Ovary (tissue), 10 donors: ENCODE measurements at places on chromosomes 11 and 22. TPM values are rescaled to one million over a fixed set of nuclear protein-coding genes. Genes with fewer than 3 reads are reported as not detected.

Gene PGA4
- 0.87 TPM for polyA plus RNA-seq

Gene UPK3A
- not detected for polyA plus RNA-seq

Gene RIMBP3B
- polyA plus RNA-seq: not detected

Gene SOX6
- 0.61 TPM for polyA plus RNA-seq

Gene NRIP3
- 0.24 TPM for polyA plus RNA-seq

Gene SLC25A45
- 2.7 TPM for polyA plus RNA-seq

Gene MS4A12
- polyA plus RNA-seq: not detected

Gene PPP6R3
- 36.4 TPM for polyA plus RNA-seq

Gene RNF215
- polyA plus RNA-seq: 13.6 TPM

Gene NAV2
- 3.5 TPM for polyA plus RNA-seq

Gene TEX12
- polyA plus RNA-seq: 0.11 TPM

Gene ASPHD2
- polyA plus RNA-seq: 0.52 TPM

Gene CEND1
- 0.07 TPM for polyA plus RNA-seq

Gene LAYN
- polyA plus RNA-seq: 40.6 TPM

Gene FZD4
- 15.0 TPM for polyA plus RNA-seq

Gene OR51B2
- polyA plus RNA-seq: not detected

Gene CARD18
- polyA plus RNA-seq: not detected

Gene TSPAN32
- polyA plus RNA-seq: not detected

Gene TRIM48
- polyA plus RNA-seq: not detected

Gene PDGFB
- polyA plus RNA-seq: 7.9 TPM

Gene MPPED2
- polyA plus RNA-seq: 7.6 TPM

Gene IGSF9B
- polyA plus RNA-seq: 4.2 TPM

Gene TUBGCP6
- polyA plus RNA-seq: 42.6 TPM

Gene PTGDR2
- 0.07 TPM for polyA plus RNA-seq

Gene CD3D
- polyA plus RNA-seq: 11.6 TPM

Gene OR51V1
- not detected for polyA plus RNA-seq

Gene SLC35C1
- 5.9 TPM for polyA plus RNA-seq

Gene MMP1
- polyA plus RNA-seq: 0.25 TPM

Gene C11orf86
- not detected for polyA plus RNA-seq
